ENCODE measurements at places on chromosomes 2 and 18.

GRCh38 chr18:48986851-48987761 is 36.3 kb upstream of the SMAD7 start:
- no peak for DNase-seq

- DNase-seq, result no peak
Measured at GRCh38 chr2:135047300-135047699, at the start of gene MAP3K19. Gene MAP3K19, minus strand, starts transcription at chr2:135047447. Its CDS starts 22,800 bp downstream, at chr2:135024647.

- no peak for DNase-seq
Measured at GRCh38 chr2:151508519-151508918, 98.8 kb downstream of the RIF1 start.

DNA sequence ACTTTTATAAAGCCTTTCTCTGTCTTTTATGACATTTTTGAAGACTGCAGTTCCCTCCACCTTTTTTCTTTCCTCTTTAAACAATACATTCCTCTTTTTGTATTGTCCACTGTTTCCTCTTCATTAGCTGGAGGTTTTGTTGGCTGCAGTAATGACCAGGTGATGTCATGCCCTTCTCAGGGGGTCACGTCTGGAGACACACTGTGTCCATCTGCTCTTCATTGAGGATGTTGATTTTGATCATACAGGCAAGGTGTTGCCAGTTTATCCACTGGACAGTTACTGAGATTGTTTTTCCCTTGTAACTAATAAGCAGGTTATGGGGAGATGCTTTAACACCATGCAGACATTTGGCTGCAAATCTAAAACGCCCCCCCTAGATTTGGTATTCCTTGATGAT is 19.8 kb downstream of the ZNF407 start:
- no peak for DNase-seq

DNA sequence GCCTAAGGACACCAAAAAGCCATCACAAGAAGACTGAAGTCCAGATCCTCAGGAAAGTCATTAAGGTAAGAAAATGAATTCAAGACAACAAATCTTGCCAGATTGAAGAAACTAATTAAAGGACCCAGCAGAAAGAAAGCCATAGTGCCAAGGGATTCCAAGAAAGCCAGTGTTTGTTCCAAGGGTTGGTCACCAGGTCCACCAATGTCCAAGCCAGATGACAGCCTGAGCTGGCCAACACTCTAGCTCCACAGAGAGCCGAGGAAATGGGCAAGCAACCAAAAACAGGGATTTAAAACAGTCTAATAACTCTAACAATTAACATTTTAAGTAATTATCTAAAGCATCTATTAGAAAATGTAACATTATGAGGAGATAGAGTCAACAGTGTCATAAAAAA is 49.2 kb downstream of the DNER start:
- DNase-seq, result no peak

- no peak for DNase-seq
Measured at GRCh38 chr2:105391058-105391627, 7.7 kb downstream of the FHL2 start.

DNA sequence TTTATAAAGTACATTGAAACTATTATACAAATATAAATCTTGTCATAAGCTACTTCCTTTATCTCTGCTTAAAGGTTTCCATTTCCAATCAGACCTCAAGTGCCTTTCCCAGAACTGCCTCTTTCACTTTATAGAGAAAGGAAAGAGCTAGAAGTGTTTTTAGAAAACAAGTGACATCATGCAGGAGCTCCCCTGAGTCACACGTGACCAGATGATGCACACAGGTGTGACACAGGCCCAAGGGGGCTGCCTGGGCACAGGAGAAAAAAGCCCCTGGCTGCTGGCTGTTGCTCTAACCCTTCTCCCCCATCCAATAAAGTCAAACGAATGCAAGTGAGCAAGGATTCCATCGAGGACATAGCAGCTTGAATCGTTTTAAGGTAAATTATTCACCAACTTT is 21.4 kb upstream of the SH3BP4 start:
- DNase-seq, result no peak

DNA sequence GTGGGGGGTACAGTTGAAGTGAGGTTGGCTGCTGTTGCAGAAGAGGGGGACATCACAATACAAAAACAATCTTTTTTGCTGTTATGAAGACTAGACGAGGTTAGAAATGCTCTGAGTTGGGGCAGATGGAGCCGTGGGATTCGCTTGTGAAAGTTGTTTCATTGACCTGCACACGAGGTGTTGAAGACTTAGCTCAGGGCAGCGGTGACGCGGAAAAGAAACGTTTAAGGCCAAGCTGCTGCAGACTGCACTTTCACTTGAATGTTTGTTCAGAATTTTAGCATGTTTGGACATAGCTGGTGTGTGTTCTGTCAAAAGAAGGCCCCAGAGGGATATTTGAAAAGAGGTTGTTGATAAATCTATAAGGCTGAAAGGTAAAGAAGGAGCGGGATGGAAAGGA is 46.3 kb downstream of the MTCL1 start:
- no peak for DNase-seq

All from right hindlimb (tissue), 1 donor.